M059J (cell line): ENCODE measurements at places on chromosomes 1 and 21.

- DNase-seq: no peak
Measured at GRCh38 chr1:54240741-54241335, 40.9 kb downstream of the MRPL37 start.

- peak; percentile 22 for DNase-seq
Measured at GRCh38 chr1:150365941-150366340, 2.0 kb downstream of the RPRD2 start.

DNA sequence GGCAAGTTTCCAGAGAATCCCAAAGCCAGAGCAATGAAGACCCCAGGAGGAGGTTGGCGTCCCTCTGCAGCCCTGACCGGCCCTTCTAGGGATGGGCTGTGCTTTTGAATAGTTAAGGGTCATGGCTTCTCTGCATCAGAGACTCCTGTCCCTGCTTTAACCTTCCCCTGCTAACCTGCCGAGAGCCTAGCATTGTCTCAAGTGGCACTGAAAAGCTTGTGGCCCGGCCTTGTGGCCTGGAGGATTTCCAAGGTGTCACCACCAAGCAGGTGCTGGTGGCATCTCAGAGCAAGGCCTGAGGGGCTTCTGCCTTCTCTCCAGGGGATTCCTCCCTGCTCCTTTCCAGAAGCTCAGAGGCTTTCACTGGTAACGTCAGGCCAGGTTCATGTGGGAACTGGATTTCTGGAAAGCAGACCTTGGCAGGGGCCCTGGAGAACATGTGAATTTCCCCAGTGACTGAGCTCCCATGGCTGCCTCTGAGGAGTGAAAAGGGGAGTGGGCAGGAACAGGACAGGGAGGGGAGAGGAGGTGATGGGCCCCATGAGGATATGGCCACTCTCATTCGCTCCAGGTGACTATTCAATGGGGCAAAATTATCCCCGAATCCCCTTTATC is 409.9 kb downstream of the PTPRU start:
- no peak for DNase-seq

- DNase-seq: no peak
Measured at GRCh38 chr1:230465691-230466090, 39.6 kb upstream of the PGBD5 start.

GRCh38 chr1:57632401-57632800 is 208.5 kb upstream of the DAB1 start:
- peak; percentile 7 for DNase-seq

- DNase-seq: peak; percentile 36
Measured at GRCh38 chr1:159012495-159012894, 2.8 kb downstream of the IFI16 start.
